Lung microvascular endothelial cell (primary cell): ENCODE measurements at places on chromosomes 5 and 9. TPM values are rescaled to one million over a fixed set of nuclear protein-coding genes. Genes with fewer than 3 reads are reported as not detected.
A peak's percentile ranks its signal among the peaks of the same experiment; 100 is the strongest.

KCNV2 gene
- not detected in 2 replicates for total RNA-seq

DNA sequence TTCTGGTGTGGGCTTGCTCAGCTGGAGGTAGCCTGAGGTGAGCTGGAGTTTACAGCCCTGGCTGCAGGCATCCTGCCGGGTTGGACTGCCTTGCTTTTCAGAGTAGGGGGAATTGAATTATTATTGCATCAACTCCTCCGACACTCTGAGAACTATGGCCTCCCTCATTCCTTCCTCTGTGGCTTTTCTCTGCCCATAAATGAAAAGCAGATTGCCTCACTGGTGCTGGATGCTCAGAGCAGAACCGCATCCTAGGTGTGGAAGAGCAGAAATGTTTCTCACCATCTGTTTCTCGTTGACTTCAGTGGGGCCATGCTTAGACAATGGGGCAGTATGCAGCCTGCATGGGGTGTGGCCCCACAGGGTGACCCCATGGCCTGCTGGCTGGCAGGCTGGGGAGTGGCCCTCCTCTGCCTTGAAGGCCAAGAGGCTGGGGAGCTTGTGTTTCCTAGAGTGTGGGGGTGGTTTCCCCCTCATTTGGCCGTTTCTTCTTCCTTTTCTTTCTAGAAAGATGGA, 27.3 kb upstream of the TGFBI start:
- DNase-seq = no peak

- peak; percentile 60 for DNase-seq
Measured at GRCh38 chr9:71863631-71864030, 47.4 kb downstream of the ABHD17B start.

GRCh38 chr5:140764177-140764973, 21.6 kb upstream of the PCDHA1 start:
- DNase-seq = no peak

DNA sequence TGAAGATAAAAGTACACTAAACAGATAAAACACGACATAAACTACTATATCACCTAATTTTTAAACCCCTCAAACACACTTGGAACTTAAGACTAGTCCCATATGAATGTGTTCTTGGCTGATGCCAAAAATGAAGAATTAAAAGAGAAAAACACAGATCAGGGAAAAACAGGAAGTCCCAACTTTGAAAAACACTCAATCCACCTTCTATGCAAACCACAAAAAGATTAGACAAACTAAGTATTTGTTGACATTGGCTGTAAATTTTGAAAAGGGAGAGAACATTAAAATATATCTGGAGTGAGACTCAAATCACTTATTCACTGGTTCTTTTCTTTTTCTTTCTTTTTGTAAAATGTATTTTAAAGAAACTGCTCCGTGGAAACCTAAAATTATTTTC, 81.4 kb downstream of the ANKH start:
- no peak for DNase-seq

DNA sequence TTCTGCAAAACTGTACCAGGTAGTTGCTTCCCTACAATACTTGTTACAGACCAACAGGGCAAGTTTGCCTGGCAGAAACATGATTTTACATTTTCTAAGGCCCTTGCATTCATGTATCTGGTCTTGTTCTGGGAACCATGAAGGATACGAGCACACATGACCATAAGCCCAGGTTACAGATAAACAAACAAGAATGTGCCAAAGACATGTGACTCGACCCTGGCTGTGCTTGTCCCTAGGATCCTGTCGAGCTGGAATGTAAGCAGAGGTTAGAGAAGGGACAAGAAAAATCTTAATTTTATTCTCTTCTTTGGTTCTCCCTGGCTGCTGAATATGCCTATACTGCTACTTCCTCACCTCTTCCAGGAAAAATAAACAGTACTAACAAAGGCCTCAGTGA, 32.5 kb downstream of the PTCH1 start:
- no peak for DNase-seq

TMEM252 gene
- not detected in 2 replicates for total RNA-seq

CMYA5 gene
- under 0.01 TPM in 2 replicates for total RNA-seq

- no peak for DNase-seq
Measured at GRCh38 chr9:117734523-117735314, 30.5 kb downstream of the TLR4 start.

ECM2 gene
- total RNA-seq = not detected in 2 replicates

GRCh38 chr5:133635051-133635450, 22.7 kb upstream of the FSTL4 start:
- DNase-seq = no peak

GRCh38 chr9:136154943-136155342, 36.3 kb upstream of the TMEM250 start:
- no peak for DNase-seq

GRCh38 chr5:158699298-158699880, 400.3 kb downstream of the EBF1 start:
- no peak for DNase-seq

- no peak for DNase-seq
Measured at GRCh38 chr5:17276445-17276844, 59.0 kb downstream of the BASP1 start.

DNA sequence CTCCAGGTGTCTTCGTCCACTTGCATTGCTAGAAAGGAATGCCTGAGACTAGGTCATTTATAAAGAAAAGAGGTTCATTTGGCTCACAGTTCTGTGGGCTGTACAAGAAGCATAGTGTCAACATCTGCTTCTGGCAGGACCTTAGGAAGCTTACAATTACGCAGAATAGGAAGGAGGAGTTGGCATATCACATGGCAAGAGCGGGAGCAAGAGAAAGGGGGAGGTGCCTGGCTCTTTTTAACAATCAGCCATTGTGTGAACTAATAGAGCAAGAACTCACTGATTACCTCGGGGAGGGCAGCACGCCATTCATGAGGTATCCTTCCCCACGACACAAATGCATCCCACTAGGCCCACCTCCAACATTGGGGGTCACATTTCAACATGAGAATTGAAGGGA, 134.4 kb upstream of the EFNA5 start:
- no peak for DNase-seq

CAMK2A gene
- not detected in 2 replicates for total RNA-seq

ABO gene
- 0.22 and 0.79 TPM in 2 replicates for total RNA-seq

DNA sequence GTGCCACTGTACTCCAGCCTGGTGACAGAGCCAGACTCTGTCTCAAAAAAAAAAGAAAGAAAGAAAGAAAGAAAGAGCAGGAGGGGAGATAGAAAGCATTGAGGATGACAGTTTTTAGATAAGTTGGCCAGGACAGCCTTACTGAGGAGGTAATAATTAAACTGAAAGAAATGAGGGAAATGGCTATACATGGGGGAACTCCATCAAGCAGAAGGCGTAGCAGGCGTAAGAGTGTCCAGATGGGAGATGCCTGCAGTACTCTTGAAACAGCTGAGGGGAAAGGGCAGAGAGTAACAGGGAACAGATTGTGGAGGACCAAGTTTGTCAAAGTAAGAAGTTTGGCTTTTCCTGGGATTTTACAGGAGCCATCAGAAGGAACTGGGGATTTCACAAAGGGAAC, 57.5 kb downstream of the HMGCS1 start:
- no peak for DNase-seq

DNA sequence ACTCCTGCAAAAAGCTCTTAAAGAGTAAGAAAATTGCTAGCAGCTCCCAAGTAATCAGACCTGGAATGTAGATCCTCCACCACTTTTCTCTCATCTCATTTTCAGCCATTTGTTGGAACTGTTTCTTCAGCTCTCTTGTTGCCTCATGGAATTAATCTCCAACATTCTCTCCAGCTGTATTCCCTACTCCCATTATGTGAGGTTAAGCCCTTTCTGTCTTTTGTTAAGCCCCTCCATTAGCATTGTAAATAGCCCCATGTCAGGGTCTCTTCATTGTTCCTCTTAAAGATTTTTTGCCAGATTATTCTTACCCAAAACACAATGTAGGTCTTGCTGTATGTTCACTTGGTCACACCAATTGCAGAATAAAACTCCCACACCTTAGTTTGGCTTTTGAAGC, 119.8 kb downstream of the PLPPR1 start:
- DNase-seq = no peak

DNA sequence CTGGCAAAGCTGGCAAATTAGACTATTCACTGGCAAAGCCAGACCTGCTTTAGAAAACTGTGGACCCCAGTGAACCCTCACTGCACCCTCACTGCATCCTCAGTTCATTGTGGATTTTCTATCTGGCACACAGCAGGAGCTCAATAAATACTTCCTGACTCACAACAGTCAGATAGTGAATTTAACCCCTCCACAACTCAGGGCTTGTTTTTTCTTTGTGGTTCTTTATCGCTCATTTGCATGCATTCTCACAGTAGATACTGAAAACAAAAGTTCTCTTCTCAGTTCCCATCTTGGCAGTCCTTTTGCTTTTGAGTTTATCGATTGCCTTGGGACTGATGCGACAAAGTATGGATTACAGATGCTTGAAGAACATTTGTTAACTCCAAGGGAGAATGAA, 99.8 kb downstream of the ACTL7B start:
- DNase-seq = no peak

DNA sequence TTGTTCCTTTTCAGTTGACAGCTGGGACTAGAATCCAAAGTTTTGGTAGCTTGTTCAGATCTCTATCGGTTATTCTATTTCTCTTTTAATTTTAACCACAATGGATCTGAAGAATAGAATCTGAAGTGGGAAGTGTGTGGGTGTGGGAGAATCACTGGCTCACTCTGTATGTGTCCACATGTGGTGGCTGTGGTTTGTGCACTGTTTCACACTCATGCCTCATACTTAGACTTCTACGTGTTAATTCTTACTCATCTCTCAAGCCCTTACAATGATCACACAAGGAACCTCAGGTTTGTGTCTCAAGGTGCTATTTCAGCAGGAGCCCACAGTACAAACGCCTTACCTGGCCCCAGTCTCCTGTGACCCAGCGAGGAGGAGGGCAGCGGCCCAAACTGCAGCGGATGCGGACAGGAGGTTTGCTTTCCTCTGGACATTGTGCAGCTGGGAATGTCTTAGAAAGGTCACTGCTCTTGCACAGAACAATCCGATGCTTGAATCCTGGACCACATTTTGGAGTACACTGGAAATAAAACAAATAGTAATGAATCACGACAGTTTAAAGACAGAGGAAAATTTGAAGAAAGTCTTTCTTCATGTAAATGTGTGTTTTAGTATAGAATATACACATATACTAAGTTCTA, 309.1 kb downstream of the ADAMTS6 start:
- DNase-seq = no peak

SIT1 gene
- total RNA-seq = not detected in 2 replicates

LRRC19 gene
- total RNA-seq = not detected in 2 replicates

DNA sequence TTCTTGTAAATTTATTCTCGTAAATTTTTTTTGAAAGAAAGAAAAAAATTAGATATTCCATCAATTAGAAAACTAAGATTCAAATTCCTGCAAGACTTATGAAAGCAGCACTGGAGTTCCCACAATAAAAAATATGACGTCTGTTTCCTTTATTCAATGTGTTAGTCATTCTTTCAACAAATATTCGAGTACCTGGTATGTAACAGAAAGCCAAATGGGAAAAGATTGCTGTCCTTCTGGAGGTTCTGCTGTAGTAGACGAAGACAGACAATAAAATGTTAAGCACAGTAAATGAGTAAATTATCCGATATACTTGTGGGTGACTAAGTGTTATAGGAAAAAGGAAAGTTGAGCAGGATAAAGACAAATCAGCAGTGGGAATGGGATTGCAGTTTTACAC, 92.2 kb downstream of the ADAMTSL1 start:
- peak; percentile 76 for DNase-seq

DNA sequence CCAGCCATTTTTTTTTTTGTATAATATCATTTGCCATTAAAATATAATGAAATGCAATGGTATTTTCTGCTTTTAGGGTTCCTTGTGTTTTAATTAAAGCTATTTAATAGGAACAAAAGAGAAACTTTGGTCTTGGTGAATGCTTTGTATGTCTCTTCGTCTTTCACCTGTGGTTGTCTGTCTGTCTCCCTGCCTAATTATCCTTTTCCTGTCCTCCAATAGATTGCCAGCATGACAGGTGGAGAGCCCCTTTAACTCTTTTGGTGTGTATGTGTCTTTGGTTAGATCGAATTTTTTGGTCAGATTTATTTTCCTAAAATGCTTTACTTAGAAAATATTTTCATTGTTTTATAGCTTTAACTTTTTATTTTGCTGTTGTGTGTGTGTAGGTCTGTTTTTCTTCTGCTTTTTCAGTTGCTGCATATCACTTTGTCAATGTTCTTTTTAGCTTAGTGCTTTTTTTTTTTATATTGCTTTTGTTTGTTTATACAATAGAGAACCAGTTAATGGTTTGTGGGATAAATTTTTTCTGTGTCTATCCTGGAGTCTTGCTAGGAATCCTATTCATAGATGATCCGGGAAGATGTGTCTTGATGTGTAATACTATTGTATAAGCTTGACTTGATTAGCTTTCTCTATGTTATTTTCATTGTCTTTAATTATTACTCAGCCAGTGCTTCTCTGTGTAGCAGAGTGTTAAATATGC, 8.6 kb downstream of the CHMP5 start:
- no peak for DNase-seq

BBLN gene
- 31.8 and 48.2 TPM in 2 replicates for total RNA-seq

GRCh38 chr5:108814551-108814950, 66.9 kb downstream of the FER start:
- DNase-seq = no peak

SMIM3 gene
- 3.3 and 4.8 TPM in 2 replicates for total RNA-seq

NOP16 gene
- 9.4 and 11.7 TPM in 2 replicates for total RNA-seq

- no peak for DNase-seq
Measured at GRCh38 chr5:132470010-132470392, 20.6 kb downstream of the IRF1 start.

MSX2 gene
- total RNA-seq = not detected in 2 replicates

DNA sequence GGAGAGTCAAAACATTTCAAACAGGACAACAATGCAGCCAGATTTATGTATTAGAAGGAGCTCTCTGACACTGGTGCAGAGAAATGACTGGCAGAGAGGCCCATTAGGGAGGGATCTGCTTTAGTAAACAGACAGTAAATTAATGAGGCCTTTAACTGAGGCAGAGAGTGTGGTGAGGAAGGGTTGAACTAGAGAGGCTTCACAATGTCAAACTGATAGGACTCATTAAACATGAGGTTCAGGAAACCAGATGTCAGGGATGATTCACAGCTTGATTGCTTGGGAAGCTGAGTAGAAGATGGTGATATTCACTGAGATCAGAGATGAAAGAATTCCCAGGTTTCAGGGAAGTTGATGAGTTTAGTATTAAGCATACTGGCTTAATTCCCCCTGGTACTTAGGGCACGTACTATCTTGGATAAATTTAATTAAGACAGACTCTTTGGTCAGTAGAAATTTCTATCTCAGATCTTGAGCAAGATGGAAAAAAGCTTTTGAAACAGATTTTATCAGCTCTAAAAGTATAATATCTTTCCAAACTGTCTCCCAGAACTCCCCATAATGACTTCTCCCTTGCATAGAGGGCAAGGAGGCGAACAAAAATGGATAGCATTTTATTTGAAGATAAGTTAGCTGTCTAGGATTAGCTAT, 8.6 kb upstream of the MUSK start:
- DNase-seq = no peak
